ENCODE measurements at places on chromosomes 11 and 22. TPM values are rescaled to one million over a fixed set of nuclear protein-coding genes. Genes with fewer than 3 reads are reported as not detected.
A peak's percentile ranks its signal among the peaks of the same experiment; 100 is the strongest.

DNA sequence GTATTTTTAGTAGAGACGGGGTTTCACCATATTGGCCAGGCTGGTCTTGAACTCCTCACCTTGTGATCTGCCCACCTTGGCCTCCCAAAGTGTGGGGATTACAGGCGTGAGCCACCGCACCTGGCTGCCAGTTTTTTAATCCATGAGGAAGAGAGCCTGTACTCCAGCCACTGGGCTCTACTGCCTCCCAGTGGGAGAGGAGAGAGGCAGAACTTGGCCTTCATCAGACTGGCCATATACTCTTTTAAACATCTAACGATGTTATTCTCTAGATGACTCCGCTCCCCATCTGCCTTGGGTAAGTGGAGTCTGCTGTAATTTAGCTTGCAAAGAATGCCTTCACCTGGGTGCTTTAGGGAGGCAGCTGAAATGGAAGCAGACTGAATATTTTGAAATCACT lies 34.6 kb downstream of the SLC6A5 start:
- DNase-seq: no peak

GRCh38 chr22:46009730-46010129 lies 32.8 kb upstream of the WNT7B start:
- no peak for DNase-seq

DNA sequence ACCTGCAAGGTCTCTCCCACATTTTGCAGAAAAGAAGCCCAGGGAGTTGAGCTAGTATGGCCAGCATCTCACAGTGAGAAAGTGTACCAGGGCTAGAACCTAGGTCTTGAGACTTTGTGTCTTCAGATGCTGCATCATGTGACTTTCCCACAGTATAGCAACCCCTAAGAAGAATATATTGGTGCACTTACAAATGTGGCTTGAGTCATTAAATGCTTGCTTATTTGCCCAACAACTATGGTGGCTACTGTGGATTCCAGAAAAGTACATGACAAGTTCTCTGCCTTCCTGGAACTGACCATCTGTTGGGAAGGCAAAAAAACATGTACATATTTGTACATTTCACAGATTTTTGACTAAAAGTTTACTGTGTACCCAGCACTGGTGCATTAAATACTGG lies 55.0 kb downstream of the POLD3 start:
- no peak for DNase-seq

DNA sequence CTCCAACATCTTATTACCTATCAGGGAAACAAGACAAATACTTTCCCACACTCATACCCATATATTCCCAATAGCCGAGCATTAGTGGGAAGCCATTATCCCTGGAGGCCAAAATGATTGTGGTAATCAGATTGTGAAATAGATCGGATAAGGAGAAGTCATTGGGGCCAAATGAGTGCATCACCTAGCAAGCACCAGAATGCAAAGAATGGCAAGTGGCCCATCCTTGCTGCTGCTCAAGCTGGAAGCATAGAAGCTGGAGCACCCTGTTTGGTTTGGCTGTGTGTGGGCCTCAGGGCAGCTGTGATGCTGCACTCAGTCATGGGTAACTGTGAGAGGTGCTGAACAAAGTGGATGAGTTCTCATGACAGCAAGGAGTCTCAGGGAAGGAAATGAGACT lies 18.7 kb upstream of the DBX1 start:
- DNase-seq: no peak

DNA sequence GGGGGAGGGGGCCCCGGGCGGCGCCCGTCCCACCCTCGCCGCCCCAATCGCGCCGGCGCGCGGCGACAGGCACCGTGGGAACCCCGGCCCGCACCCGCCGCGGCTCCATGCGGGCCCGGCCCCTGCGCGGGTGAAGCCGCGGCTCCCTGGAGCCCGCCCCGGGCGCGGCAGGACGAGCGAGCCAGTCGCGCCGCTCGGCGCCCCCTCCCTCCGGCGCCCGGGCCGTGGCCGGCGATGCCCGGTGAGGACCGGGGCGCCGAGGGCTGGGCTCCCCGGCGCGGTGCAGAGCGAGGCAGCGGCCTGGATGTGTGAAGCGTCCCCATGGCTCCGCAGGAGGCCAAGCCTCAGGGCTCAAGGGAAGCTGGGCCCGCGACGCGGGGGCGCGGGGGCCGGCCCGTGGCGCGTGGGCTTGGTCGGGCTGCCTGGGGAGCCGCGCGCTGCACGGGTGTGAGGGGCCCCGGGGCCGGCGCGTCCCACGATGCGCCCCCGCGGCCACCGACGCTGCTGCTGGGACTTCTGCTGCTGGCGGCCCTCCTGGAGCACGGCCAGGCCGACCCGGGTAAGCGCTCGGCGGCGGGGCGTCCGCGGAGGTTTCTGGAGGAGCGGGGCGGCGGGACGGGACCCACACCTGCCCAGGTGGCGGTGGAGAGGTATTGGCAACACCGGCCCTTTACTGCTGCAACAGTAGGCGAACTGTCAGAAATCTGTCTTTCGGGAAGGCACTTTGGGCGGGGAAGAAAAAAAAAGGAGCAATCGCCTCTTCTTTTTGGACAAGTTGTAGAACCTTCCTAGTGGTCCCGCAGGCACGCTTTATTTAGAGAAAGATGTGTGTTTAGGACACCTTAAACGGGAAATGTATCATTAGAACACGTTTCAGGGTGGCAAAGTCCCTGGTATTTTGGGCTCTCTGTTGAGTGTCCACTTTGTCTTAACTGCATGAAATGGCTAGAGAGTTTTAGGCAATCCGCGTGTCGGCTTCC lies 119.4 kb downstream of the HIPK3 start:
- DNase-seq: peak; percentile 48

Gene CNGA4
- total RNA-seq: not detected

DNA sequence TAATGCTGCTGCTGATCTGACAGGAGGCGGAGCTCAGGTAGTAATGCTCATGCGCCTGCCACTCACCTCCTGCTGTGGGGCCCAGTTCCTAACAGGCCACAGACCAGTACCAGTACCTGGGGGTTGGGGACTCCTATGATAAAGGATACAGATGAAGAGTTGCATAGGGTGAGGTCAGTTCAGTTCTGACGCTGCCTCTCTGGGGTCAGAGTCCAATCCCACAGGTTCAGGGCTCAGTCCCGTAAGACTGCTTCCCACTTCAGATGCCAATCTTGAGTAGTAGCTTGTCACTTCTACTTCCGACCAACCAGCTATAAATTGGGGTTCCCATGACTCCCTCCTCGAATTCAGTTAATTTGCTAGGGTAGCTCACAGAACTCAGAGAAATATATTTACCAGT lies 8.6 kb downstream of the ASRGL1 start:
- no peak for DNase-seq

DNA sequence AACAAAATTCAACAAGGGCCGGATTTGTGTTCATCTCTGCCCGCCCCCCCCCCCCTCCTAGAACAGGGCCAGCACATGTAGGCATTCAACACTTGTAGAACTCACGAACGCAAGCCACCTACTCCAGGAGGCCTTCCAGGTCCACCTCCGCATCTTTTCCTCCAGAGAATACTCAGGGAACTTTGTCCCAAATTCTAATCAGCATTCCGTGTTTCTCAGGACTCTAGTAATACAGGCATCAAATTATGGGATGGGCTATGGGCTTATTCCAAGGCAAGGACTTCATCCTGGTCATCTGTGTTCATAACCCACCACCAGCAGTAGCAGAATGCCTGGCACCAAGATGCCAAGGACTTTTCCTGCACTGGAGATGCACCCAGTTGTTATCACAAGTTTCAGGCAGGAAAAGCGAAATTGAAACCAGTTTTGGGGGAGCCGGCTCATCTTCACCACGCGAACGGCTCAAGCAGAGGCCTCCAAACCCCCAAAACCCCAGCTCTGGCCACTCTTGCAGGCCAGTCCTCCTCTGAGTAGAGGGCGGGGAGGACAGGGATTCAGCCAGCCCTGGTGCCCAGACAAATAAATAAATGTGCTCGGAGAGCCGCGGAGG lies 462 bp downstream of the UBE2L6 start:
- peak; percentile 56 for DNase-seq

DNA sequence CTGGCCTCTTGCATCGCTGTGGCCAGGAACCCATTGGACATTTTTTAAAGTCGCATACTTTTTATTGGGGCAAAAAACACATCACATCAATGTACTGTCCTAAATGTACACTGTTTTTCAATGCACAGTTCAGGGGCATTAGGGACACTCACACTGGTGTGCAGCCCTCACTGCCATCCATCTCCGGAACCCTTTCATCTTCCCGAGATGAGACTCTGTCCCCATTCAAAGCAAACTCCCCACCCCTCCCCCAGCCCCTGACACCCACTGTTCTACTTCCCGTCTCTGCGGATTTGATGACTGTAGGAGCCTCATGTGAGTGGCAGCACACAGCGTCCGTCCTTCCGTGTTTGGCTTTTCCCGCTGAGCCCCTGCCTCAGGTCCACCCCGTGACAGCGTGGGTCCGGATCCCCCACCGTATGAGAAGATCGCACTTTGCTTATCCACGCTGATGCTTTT lies 41.8 kb upstream of the TH start:
- no peak for DNase-seq

GRCh38 chr22:41799486-41800347 lies 762 bp upstream of the CCDC134 start:
- no peak for DNase-seq

- no peak for DNase-seq
These were observed 23.4 kb downstream of the HPS4 start for GRCh38 chr22:26460202-26460601.

- no peak for DNase-seq
These were observed 94.5 kb downstream of the CADM1 start for GRCh38 chr11:115409691-115410220.

GRCh38 chr11:8296872-8297271 lies 33.2 kb upstream of the LMO1 start:
- no peak for DNase-seq

DNA sequence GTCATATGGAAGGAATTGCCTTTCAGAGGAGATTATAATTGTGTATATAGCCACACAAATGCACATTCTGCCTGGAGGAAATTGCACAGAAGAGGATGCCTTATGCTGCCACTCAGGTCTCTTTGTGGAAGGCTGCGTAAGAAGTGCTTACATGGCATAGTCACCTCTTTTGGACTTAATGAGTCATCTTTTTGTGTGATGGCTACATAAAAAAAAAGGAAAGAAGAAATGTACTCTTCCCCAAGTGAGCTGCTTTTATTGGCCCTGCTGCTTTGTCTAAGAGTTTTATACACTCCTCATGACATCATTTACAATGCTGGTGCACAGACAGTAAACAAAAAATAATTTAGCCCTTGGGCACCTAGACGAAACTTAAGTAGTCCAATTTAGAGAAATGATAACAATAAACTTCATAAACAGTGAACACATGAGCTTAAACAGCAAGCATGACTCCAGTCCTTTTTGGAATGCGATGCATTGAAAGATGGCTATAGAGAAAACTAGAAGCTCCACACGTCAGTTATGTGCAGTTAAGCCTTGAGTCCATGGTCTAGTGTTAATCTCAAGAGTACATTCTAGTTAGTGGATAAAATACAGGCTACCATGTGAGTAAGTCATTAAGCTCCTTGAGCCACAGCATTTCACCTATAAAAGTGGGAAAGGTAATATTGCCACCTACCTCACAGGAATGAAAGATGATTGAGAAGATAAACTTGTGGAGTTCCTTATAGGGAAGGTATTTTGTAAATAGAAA lies 12.0 kb downstream of the CSTPP1 start:
- DNase-seq: peak; percentile 93

DNA sequence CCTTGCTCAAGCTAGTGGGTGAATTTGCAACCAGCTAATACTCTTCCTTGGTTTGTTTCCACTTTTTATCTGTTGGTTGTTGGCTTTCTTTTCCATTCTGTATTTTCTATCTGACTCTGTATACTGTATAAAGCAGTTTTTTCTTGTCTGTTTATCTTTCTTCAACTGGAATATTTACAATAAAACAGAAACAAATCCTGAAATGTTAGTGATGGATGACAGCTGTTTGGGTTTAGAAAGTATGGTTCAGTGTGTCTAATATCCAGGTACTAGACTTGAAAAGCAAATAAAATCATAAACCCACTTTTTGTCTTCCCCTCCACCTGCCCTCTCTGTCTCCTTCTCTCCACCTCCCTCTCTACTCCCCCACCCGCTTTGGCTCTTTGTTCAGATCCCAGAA lies 35.3 kb upstream of the TBCEL start:
- no peak for DNase-seq

DNA sequence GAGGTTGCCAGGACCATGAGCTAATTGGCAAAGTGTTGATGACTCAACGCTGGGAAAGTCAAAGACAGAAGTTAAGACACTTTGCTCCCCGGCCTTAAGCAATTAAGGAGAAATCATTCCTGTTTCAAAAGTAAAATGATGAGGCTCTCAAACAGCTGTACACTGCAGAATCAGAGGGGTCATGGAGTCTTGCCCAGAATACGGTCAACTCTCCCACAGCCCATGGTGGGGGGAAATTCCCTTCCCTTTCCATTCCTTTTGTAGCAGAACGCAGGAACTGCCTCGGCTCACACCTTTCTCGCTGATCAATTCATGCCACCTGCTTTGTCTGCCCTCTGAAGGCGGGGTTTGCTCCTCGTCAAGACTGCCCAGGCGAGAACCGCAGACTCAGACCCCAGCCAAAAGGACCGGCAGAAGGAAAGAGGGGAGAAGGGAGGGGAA lies 52.8 kb downstream of the MN1 start:
- DNase-seq: peak; percentile 43

Gene CTSF
- 28.4 TPM for total RNA-seq

Gene ZNF74
- total RNA-seq: 4.6 TPM

Gene MMP7
- total RNA-seq: 1.2 TPM

DNA sequence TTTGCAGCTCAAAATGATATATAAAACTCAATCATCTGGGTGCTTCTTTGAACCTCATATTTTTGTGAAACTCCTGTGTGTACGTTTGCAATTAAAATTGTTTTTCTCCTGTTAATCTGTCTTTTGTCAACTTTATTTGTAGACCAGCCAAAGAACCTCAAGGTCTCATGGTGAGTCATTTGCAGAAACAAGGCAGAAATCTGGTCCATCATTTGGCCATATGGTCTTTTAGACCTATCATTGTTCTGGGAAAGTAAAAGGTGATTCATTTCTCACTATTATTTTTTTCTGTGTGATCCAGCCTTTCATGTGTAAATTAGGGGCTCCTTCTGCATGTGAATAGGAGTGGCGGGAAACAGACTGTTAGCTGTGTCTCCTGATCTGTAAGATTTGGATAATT lies 399.1 kb upstream of the DDI1 start:
- DNase-seq: peak; percentile 58

DNA sequence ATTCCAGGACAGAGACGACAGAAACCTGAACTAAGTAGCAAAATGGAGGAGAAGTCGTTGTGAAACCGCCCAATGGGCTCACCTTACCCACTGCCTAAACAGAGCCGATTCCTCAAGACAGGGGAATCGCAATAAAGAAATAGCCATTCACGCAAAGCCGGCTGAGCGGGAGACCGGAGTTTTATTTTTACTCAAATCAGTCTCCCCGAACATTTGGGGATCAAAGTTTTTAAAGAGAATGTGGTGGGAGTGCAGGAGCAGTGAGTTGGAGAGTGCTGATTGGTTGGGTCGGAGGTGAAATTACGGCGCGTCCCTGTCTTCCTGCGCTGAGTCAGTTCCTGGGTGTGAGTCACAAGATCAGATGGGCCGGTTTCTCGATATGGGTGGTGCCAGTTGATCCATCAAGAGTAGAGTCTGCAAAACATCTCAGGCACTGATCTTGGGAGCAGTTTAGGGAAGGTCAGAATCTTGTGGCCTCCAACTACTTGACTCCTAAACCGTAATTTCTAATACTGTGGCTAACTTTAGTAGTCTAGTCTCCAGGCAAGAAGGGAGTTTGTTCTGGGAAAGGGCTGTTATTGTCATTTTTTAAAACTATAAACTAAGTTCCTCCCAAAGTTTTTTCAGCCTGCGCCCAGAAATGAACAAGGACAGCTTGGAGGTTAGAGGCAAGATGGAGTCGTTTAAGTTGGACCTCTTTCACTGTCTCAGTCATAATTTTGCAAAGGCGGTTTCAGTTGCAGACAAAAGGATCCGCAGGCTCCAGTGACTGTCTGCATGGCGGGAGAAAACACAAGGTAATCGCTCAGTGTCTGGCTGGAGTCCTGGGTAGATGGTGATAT lies 34.1 kb downstream of the OR4D9 start:
- DNase-seq: peak; percentile 63

Gene NLRX1
- 15.9 TPM for total RNA-seq
